ENCODE measurements at places on chromosomes 11 and 22. TPM values are rescaled to one million over a fixed set of nuclear protein-coding genes. Genes with fewer than 3 reads are reported as not detected.

- no peaks in the 10 kb centered on the region for H3K27me3 ChIP-seq
- no peaks in the 10 kb centered on the region for H3K36me3 ChIP-seq
- no peak overlapping the region for H3K4me3 ChIP-seq
Observed at GRCh38 chr22:21102659-21103267, 57.0 kb downstream of the LRRC74B start.

GRCh38 chr11:111733016-111733415 lies 33.2 kb downstream of the PPP2R1B start:
- peak; percentile 78 for DNase-seq
- H3K27ac ChIP-seq, result peak overlapping the region; percentile 98
- H3K4me1 ChIP-seq, result peaks cover 63% of the 10 kb centered on the region
- no peaks in the 10 kb centered on the region for H3K36me3 ChIP-seq
- H3K27me3 ChIP-seq, result no peaks in the 10 kb centered on the region

DNA sequence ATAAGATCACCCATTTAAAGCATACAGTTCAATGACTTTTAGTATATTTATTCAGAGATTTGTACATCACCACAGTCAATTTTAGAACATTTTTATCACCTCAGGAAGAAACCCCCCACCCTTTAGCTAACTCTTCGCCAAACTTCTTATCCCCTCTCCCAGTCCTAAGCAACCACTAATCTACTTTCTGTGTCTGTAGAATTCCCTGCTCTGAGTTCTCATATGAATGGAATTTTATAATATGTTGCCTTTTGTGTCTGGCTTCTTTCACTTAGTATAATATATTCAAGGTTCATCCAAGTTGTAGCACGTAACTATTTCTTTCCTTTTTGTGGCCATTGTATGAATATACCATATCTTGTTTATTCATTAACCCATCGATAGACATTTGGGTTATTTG lies 3.6 kb downstream of the ANKRD13D start:
- peaks cover 2% of the 10 kb centered on the region for H3K36me3 ChIP-seq
- H3K4me3 ChIP-seq, result no peak overlapping the region
- no peak overlapping the region for H3K27ac ChIP-seq
- DNase-seq, result no peak
- peaks cover 6% of the 10 kb centered on the region for H3K4me1 ChIP-seq

- no peaks in the 10 kb centered on the region for H3K27me3 ChIP-seq
- no peaks in the 10 kb centered on the region for H3K36me3 ChIP-seq
- no peaks in the 10 kb centered on the region for H3K4me1 ChIP-seq
- H3K27ac ChIP-seq, result no peak overlapping the region
Observed at GRCh38 chr11:57081356-57081755, 92.6 kb downstream of the OR5AK2 start.

- no peaks in the 10 kb centered on the region for H3K36me3 ChIP-seq
- H3K4me1 ChIP-seq, result no peaks in the 10 kb centered on the region
- peak; percentile 89 for DNase-seq
- peaks cover 80% of the 10 kb centered on the region for H3K27me3 ChIP-seq
Observed at GRCh38 chr11:122981388-122982264, at the start of gene BSX. TSS of gene BSX (minus strand) at chr11:122981834. CDS start at chr11:122981671, 163 bp downstream.

DNA sequence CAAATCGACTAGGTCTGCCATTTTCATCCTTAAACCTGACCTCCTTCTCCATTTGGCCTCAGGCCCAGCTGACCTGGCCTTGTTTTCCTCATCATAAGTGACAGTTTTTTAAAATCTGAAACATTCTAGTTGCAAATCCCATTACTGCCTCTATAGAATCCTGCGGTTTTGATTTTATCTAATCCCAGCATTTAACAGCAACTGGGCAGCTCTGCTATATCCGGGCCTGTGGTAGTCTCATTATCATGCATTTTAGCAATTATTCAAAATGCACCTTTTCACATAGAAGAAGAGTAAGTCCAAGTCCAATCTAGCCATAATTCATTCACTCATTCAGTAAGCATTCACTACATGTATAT lies 28.6 kb upstream of the BIRC3 start:
- H3K4me3 ChIP-seq, result no peak overlapping the region
- H3K27me3 ChIP-seq, result no peaks in the 10 kb centered on the region
- no peak overlapping the region for H3K27ac ChIP-seq
- DNase-seq, result no peak
- H3K36me3 ChIP-seq, result no peaks in the 10 kb centered on the region
- H3K4me1 ChIP-seq, result no peaks in the 10 kb centered on the region

DNA sequence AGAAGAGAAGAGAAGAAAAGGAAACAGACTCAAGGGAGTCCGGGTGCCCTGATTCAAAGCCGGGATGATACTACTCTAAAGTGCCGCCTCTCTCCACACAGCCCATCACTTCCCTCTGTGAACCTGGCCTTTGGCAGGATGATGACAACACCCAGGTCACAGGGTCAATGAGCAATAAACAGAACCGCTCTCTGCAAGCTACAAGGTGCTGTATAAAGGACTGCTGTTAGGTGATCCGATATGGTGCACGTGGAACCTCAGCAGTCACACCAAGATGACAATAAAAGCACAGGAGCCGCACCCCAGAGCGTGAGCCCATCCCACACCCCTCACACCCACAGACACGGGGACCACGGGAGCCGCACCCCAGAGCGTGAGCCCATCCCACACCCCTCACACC lies 10.7 kb downstream of the TTLL1 start:
- no peak overlapping the region for H3K27ac ChIP-seq
- H3K4me1 ChIP-seq, result no peaks in the 10 kb centered on the region
- no peak for DNase-seq
- H3K27me3 ChIP-seq, result no peaks in the 10 kb centered on the region
- no peak overlapping the region for H3K4me3 ChIP-seq
- H3K36me3 ChIP-seq, result no peaks in the 10 kb centered on the region

GRCh38 chr11:79382301-79383050 lies 58.4 kb downstream of the TENM4 start:
- no peak overlapping the region for H3K27ac ChIP-seq
- no peaks in the 10 kb centered on the region for H3K36me3 ChIP-seq
- no peak for DNase-seq
- no peaks in the 10 kb centered on the region for H3K27me3 ChIP-seq

- no peaks in the 10 kb centered on the region for H3K4me1 ChIP-seq
- no peaks in the 10 kb centered on the region for H3K27me3 ChIP-seq
- peak; percentile 14 for DNase-seq
- no peaks in the 10 kb centered on the region for H3K36me3 ChIP-seq
- no peak overlapping the region for H3K4me3 ChIP-seq
- no peak overlapping the region for H3K27ac ChIP-seq
Observed at GRCh38 chr11:133323354-133323753, 208.9 kb downstream of the OPCML start.

- no peak for DNase-seq
- no peaks in the 10 kb centered on the region for H3K36me3 ChIP-seq
- no peak overlapping the region for H3K4me3 ChIP-seq
- no peak overlapping the region for H3K27ac ChIP-seq
Observed at GRCh38 chr11:59216641-59217564, 4.2 kb upstream of the MPEG1 start.

DNA sequence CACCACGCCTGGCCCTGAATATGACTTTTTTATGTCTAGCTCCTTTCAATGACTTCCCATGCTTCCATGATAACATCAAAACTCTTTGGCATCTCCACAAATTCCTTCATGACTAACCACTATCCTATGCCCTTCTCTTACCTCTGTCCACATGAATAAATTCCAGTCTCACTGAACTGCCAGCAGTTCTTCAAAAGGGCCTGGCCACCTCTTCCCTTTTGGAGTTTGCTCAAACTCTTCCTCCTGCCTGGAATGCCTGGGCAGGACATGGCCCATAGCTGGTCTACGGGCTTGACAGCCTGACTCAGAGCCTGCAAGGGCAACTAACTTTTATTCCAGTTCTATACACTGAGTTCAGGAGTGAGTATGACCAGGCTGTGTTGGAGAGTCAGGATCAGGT lies 41.8 kb upstream of the ZBTB16 start:
- H3K4me1 ChIP-seq, result no peaks in the 10 kb centered on the region
- no peak for DNase-seq
- H3K27me3 ChIP-seq, result no peaks in the 10 kb centered on the region

DNA sequence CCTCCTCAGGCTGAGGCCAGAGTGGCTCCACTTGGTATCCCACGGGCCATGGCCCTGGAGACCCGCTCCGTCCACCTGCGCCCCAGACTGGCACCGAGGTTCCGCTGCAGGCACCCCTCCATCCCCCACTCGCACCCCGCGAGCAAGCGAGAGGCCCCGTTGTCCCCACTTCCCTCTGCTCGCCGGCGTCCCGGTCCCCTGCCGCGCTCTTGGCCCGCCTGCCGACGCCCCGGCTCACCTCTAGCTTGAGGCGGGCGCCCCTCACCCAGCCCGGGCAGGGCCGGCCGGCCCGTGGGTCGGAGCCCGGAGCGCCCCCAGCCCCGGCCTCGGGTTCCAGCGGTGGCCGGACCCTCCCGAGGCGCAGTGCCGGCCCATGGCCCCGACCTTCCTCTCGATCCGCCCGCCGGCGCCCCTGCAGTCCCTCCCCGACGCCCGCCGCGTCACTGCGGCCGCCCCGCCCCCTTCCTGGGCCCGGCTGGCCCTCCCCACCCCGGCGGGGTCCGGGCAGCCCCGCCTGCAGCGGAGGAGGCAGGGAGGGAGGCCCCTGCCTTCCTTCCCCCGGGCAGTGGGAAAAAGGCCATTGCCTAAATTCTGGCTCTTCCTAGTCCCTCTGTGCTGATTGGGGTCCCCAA lies at the start of gene PITPNM1:
Gene PITPNM1 (minus strand): TSS at position 414 of the 632 bp plus-strand sequence. CDS start 1,183 bp downstream, outside the sequence.
- peaks cover 8% of the 10 kb centered on the region for H3K36me3 ChIP-seq
- DNase-seq, result peak; percentile 94
- H3K4me1 ChIP-seq, result peaks cover 21% of the 10 kb centered on the region
- H3K4me3 ChIP-seq, result peak within 1 kb of the TSS; percentile 78

DNA sequence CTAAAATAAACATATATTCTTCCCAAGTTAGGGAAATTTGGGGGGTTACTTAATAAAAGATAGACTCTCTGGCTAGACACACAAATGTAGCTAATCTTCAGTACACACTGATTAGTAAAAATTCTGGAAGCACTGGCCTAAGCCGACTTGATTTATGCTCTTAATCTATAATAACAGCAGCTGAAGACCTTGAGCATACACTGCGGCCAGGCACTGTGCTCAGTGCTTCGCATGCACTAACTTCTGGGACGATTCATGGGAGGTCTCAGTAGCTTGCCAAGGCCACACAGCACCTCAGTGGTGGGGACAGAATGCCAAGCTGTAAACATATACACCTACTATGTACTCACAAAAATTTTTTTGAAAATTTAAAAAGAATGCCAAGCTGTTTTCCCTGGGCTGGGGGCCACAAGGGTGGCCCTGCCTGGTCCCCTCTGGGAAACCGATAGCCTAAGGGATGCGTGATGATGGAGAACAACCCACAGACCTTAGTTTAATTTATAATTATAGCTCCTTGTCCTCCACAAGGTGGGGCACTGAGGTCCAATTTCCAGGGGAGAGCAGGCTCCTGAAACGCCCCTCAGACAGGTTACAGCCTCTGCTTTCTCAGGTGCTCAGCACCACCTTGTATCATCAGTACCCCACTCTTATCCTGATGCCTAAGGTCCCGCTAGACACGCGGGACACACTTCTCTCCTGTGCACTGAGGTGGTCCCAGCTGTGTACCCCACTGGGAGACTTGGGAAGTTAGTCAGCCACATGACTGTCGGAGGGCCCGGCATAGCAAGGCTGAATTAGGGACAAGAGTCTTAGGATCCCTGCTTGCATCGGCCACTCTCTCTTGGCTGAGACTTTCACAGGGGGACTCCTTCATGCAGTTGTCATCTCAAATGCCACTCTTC lies 20.1 kb downstream of the SERPIND1 start:
- DNase-seq, result no peak
- H3K27me3 ChIP-seq, result no peaks in the 10 kb centered on the region
- H3K36me3 ChIP-seq, result no peaks in the 10 kb centered on the region
- H3K27ac ChIP-seq, result no peak overlapping the region

GRCh38 chr11:74025467-74026166 lies 16.7 kb upstream of the UCP3 start:
- no peaks in the 10 kb centered on the region for H3K27me3 ChIP-seq
- H3K4me1 ChIP-seq, result no peaks in the 10 kb centered on the region
- H3K4me3 ChIP-seq, result no peak overlapping the region
- H3K36me3 ChIP-seq, result peaks cover 5% of the 10 kb centered on the region
- DNase-seq, result no peak
- no peak overlapping the region for H3K27ac ChIP-seq

DNA sequence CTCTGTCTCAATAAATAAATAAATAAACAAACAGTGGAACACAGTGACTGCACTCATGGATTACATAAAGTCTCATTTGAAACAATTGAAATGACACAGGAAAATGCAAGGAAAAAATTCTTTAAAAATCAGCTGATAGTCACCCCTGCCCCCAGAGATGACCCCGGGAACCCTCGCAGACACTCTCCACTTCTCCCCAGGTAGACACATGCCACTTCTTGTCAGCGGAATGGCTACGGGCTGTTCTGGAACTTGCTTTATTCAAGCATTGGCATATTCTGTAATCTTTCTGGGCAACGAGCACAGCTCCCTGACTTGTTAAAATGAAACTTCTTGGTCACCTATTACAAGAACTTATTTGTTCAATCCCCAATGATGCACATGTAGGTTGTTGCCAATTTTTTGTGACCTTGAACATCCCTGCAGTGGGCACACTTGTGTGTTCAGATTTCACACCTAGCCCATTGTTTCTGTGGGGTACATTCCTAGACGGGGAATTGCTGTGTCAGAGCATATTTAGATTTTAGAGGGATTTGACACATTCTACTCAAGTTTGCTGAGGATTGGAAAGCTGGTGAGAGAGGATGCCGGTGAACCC lies 32.8 kb downstream of the MYEOV start:
- DNase-seq, result no peak
- no peaks in the 10 kb centered on the region for H3K36me3 ChIP-seq
- H3K27ac ChIP-seq, result no peak overlapping the region
- H3K27me3 ChIP-seq, result no peaks in the 10 kb centered on the region

DNA sequence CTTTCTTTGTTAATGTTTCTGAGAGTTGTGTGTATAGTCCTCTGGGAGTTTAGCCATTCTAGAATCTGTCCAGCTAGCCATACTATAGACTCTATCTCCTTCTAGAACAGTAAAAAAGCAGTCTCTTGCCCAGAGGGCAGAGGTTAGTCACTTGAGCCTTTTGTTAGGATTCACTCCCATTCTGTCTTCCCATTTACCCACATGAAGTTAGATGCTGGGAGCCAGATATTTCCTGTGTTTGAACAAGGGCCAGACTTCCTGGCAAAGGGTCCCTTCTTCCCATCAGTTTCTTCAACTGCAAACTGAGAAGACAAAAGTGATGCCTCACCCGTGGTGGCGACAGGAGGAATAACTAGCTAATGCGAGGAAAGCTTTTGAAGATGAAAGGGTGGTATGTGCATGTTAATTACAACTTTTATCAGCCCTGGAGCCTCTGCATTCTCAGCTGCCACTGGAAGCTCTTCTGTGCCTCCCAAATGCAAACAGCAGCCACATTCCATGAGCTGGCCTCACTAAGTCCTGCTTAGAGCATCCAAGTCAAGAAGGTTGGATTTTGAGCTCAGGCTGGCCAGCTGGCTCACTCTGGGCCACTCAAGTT lies 12.8 kb downstream of the CD44 start:
- H3K27me3 ChIP-seq, result no peaks in the 10 kb centered on the region
- no peak overlapping the region for H3K27ac ChIP-seq
- H3K4me1 ChIP-seq, result no peaks in the 10 kb centered on the region
- H3K36me3 ChIP-seq, result no peaks in the 10 kb centered on the region

LRRC56 gene
- total RNA-seq, result 7.7 TPM

MN1 gene
- 3.2 TPM for total RNA-seq

APOL5 gene
- not detected for total RNA-seq

OR8J3 gene
- not detected for total RNA-seq

OR2AG2 gene
- 0.19 TPM for total RNA-seq

C11orf42 gene
- total RNA-seq, result not detected

OR4S2 gene
- total RNA-seq, result not detected

TFIP11 gene
- 34.2 TPM for total RNA-seq

PIH1D2 gene
- 7.5 TPM for total RNA-seq

LMO2 gene
- 60.6 TPM for total RNA-seq
